ENCODE measurements at places on chromosomes 6 and 20.

DNA sequence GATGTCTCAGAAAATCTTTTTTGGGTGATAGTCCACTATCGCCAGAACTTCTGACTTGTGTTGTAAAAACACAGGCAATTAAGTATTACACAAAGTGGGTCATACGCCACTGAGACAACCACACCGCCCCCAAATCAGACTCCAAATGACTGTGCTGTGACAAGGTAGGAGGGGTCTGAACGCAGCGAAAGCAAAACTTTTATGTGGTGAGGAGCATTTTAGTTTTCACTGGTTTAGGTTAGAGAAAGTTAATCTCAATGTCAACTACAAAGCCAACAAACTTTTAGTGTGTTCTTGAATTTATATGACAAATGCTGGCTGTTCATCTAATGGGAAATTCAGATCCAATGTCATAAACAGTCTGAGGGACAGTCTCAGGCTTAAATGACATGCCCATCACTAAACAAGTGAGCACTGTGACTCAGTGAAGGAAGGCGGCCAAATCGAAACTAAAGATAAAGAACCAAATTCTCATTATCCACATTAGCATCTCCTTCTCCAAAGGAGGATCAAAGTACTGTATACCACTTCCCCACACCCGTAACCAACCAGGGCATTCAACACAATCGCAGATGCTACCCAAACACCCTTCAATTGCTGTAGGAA, 186.7 kb downstream of the GJA10 start:
- DNase-seq = no peak

DNA sequence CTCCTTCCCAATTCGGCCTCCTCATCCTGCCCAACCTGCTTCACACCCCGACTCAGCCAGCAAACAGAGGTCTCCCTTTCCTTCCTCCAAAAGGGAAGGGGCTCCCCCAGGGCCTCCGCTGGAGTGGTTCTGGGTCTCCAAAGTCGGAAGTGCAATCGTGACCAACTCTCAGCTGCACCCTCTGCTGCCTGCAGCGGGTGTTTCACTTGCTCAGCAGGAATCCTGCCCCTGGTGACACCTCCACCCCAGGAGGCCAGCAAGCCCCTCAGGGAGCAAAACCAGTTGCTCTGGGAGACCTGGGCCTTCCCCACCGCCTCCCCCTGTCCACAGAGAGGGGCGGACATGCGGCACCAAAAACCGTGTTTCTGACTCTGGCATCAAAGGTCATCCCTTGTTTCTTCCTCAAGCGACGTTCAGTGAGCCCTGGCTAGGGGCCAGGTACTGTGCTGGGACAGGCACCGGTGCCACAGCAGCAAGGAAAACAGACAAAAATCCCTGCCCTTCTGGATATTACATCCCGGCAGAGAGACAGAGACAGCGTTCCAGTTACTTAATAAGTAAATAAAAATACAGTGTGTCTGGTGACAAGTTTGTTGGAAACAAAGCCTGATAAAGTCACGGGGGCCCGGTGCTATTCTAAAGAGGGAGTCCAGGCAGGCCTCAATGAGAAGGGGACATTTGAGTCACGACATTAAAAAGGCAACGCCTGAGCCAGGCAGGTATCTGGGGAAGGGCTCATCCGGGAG, 219.0 kb downstream of the BMP7 start:
- no peak for DNase-seq

DNA sequence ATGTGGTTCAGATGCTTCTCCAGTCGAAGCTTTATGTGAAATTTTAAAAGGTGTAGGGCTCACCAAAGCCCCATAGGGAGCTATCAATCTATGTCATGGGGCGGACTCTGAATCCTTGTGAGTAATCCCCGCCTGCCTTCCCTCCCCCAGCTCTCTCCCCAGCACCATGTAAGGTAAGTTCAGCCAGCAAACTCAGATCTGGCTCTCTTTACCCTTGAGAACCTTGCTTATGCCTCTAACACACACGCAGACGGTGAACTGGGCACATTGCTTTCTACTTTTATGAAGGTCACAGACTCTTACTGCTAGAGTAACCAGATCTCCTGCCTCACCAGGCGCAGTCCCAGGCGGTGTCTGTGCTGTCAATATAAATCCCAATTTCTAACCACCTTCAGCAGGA, 82.6 kb upstream of the CNKSR3 start:
- DNase-seq = no peak

DNA sequence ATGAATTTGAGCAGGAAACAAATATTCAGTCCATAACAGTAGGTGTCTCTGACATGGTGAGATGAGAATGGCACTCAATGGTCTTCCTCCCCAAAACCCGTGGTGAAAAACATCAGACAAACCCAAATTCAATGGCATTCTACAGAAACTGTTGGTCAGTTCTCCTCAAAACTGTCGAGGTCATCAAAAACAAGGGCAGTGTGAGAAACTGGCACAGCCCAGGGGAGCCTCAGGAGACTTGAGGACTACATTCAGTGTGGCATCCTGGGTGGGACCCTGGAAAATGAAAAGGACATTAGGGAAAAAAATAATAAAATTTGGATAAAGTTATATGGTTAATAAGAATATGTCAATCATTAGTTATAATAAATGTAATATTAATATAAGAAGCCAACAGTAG, 40.6 kb downstream of the LBP start:
- no peak for DNase-seq
